ENCODE measurements at places on chromosomes 2 and 18.
A peak's percentile ranks its signal among the peaks of the same experiment; 100 is the strongest.

- H3K36me3 ChIP-seq: peaks cover 22% of the 10 kb centered on the region
- H3K27ac ChIP-seq: no peak overlapping the region
- H3K4me3 ChIP-seq: no peak overlapping the region
- no peak for DNase-seq
- peaks cover 12% of the 10 kb centered on the region for H3K4me1 ChIP-seq
- H3K27me3 ChIP-seq: no peaks in the 10 kb centered on the region
Observed at GRCh38 chr2:64629329-64629781, 24.4 kb downstream of the SERTAD2 start.

DNA sequence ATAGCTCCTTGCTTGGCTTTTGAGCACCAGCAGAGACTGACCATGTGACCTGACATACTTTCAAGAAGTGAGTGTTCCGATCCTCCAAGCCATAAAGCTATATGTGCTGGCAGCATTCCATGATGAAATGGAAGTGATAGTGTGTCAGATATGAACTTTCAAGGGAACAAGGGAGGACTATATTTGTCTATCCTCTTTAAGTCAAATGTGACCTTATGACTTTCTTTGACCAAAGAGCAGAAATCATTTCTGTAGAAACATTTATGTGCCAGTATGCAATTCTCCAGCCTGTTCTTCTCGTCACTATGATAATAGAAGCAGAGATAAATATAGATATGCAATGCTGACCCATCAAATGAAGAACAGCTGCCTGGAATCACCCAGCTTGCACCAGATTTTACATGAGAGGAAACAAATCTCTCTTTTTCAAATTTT is 14.4 kb downstream of the HYCC2 start:
- H3K27me3 ChIP-seq: no peaks in the 10 kb centered on the region
- H3K4me3 ChIP-seq: no peak overlapping the region
- no peak overlapping the region for H3K27ac ChIP-seq
- H3K36me3 ChIP-seq: no peaks in the 10 kb centered on the region
- no peak for DNase-seq

DNA sequence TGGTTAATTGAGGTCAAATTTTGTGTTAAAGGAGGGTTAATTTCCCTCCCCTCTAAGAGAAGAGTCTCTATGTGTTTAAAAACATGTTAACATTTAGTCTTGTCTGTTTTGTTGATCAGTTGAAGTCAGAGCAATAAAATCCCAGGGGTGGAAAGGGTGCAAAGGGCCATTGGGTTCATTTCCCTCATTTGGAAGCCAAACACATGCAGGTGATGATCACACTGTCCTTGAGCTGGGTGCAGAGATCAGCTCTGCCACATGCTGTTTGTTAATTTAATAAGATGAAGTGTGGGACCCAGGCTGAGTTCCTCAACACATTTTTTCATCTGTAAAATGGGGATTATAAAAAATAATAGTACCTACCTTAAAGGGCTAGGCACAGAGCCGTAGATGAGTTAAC is 260.9 kb downstream of the LPIN1 start:
- no peaks in the 10 kb centered on the region for H3K36me3 ChIP-seq
- peaks cover 41% of the 10 kb centered on the region for H3K4me1 ChIP-seq
- no peak overlapping the region for H3K4me3 ChIP-seq

DNA sequence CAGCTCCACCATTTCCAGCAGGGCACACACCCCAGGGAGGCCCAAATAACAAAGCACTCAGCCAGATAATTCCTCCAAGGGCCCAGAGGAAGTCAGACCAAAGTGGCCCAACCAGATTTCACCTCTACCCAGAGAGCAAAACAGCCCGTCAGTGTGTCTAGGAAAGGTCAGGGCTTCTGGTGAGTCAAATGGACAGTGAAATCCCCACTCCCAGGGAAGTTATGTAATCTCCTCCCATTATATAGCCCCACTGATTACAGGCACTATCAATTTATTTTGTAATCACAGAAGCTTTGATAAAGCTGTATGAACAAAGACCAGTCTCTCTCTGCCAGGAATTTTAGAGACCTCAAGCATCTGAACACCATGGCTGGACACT is 4.0 kb downstream of the B4GALT6 start:
- H3K27me3 ChIP-seq: no peaks in the 10 kb centered on the region
- DNase-seq: no peak
- H3K27ac ChIP-seq: no peak overlapping the region
- no peak overlapping the region for H3K4me3 ChIP-seq

GRCh38 chr18:22900558-22901238 is 32.4 kb upstream of the RBBP8 start:
- no peaks in the 10 kb centered on the region for H3K27me3 ChIP-seq
- H3K4me1 ChIP-seq: no peaks in the 10 kb centered on the region

GRCh38 chr2:29165362-29166241 is 50.4 kb downstream of the CLIP4 start:
- DNase-seq: peak; percentile 59
- peaks cover 2% of the 10 kb centered on the region for H3K4me1 ChIP-seq
- H3K27me3 ChIP-seq: no peaks in the 10 kb centered on the region
- H3K36me3 ChIP-seq: peaks cover 3% of the 10 kb centered on the region

All from SJCRH30 (cell line).